ENCODE measurements at places on chromosomes 2 and 18. TPM values are rescaled to one million over a fixed set of nuclear protein-coding genes. Genes with fewer than 3 reads are reported as not detected.

The PLGLB1 gene
- 0.64 TPM for total RNA-seq

The LYG2 gene
- not detected for total RNA-seq

The IL36RN gene
- 64.1 TPM for total RNA-seq

The SP5 gene
- 0.16 TPM for total RNA-seq

The UGT1A6 gene
- 11.2 TPM for total RNA-seq

The CHRND gene
- total RNA-seq: not detected

The KCNG2 gene
- 0.20 TPM for total RNA-seq

The TSPYL6 gene
- total RNA-seq: not detected

The TMEM198 gene
- total RNA-seq: 1.2 TPM

The TDRD15 gene
- total RNA-seq: not detected

The MYO5B gene
- total RNA-seq: 29.6 TPM

The MEP1B gene
- total RNA-seq: not detected

The GAL3ST2 gene
- not detected for total RNA-seq

The RAB6C gene
- not detected for total RNA-seq

The SH2D6 gene
- total RNA-seq: 0.12 TPM

The GULP1 gene
- total RNA-seq: 10.2 TPM

The MZT2A gene
- total RNA-seq: 113 TPM

The SPC25 gene
- 6.0 TPM for total RNA-seq

The STAT4 gene
- total RNA-seq: 0.88 TPM

The GPR55 gene
- 0.20 TPM for total RNA-seq

The SCN3A gene
- 0.28 TPM for total RNA-seq

The MYOM1 gene
- 0.32 TPM for total RNA-seq

The ONECUT2 gene
- total RNA-seq: under 0.01 TPM

The BCL2L11 gene
- total RNA-seq: 16.6 TPM

The HAUS1 gene
- total RNA-seq: 18.4 TPM

Data from esophagus mucosa (tissue), 1 donor.